ENCODE measurements at places on chromosomes 12 and 14.

GRCh38 chr14:65132855-65133254 lies 30.5 kb upstream of the MAX start:
- DNase-seq: no peak

DNA sequence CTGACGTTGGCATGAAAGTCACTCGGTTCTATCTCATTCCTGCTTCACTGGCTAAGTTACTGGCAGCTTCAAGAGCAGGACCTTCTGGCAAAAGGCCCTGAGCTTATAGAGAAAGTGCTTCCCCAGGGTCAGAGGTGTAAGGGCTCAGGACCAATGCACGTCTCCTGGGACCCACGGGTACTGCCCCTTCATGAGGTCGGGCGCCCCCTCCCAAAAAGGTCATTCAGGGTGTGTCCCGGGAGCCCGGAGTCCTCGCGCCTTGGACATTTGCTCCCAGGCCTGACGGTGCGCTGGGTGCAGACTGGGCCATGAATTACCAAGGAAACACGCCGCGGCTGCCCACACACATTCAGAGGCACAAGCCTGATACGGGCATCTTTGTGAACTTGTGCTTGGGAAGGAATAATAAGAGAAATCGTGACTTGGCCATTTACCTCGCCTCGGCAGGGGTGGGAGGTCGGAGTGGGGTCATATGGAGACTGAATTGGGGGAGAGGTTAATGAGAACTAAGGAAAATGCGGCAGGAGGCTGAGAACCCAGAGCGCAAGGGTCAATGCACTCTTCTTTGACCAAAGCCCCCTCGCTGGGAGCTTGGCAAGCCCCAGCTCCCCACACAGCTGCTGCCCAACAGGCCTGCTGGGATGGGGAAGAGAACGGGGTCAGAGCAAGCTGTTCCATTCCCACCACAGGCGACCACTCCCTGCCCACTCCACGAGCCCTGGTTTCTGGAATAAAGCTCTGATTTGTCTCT lies 15.7 kb upstream of the SLC6A12 start:
- no peak for DNase-seq

DNA sequence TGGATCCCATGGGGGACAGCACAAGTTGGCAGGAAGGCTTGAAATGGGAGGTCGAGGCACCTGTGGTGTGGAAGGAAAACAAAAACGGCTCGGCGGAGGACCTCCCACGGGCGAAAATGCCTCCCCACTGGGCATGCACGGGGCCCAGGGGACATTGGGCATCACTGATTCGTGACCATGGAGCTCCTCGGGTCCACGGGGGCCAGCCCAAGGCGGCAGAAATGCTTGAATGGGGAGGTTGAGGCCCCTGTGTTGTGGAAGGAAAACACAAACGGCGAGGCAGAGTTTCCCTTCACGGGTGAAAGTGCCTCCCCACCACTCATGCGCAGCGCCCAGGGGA lies 376.0 kb downstream of the ALG10 start:
- no peak for DNase-seq

DNA sequence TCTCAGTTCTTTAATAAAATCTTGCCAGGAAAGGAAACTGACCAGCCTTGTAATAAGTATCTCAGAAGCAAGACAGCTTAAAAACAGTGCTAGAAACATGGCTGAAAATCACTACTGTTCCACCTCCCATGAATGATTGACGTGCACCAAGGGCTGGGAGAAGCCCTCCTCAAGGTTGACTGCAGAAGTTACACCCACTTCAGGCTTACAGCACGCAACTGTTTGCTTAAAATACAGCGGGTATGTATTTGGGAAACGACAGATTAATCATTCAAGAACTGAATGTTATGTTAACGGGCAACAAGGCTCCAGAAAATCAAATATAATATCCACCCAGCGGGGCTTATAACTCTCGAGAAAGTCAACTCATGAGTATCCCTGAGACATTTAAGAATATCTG lies 22.1 kb downstream of the PRKD1 start:
- DNase-seq: no peak

DNA sequence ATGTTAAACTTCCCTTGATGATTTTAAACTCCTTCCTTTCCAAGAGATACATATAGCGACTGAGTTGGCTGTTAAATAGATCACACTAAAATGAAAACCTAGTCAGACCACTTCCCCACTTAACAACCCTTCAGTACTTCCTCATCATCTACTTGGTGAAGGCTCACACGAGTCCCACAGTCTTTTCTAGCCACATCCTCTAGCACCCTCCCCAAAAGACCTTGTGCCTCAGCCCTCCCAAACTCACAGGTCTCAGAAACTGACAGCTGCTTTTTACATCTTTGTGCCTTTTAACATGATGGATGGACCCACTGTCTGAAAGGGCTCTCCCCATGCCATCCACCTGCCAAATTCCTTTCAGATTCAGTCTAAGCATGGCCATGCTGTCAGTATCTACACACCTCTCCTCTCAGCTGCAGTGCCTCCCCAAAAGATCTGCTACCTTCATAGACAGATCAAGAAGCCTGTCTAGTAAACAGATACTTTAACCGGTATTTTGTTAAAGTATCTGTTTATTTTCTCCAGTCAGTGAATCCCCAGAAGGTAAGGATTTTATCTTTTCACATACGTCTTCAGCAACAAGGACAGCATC lies 65.1 kb upstream of the GPHB5 start:
- no peak for DNase-seq

DNA sequence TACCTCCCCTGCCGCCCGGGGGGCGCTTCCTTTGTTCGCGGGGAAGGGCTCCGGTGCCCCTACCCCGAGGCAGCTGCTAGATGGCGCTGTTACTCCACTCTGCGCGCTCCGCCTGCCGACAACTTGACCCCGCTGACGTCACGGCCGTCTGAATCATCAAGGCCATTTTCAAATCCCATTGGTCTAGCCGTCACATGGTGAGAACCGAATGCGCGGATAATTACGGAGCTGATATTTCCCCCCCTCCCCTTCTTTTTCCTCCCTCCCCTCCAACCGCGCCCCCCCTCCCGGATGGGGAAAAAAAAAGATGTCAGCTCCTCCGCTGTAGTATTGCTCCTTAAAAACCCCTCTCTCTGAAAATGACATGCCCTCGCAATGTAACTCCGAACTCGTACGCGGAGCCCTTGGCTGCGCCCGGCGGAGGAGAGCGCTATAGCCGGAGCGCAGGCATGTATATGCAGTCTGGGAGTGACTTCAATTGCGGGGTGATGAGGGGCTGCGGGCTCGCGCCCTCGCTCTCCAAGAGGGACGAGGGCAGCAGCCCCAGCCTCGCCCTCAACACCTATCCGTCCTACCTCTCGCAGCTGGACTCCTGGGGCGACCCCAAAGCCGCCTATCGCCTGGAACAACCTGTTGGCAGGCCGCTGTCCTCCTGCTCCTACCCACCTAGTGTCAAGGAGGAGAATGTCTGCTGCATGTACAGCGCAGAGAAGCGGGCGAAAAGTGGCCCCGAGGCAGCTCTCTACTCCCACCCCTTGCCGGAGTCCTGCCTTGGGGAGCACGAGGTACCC lies at the start of gene HOXC10:
Gene HOXC10, plus strand, starts transcription at position 246 of the 791 bp plus-strand sequence. Its CDS starts 114 bp downstream, at position 360.
- DNase-seq: peak; percentile 37

DNA sequence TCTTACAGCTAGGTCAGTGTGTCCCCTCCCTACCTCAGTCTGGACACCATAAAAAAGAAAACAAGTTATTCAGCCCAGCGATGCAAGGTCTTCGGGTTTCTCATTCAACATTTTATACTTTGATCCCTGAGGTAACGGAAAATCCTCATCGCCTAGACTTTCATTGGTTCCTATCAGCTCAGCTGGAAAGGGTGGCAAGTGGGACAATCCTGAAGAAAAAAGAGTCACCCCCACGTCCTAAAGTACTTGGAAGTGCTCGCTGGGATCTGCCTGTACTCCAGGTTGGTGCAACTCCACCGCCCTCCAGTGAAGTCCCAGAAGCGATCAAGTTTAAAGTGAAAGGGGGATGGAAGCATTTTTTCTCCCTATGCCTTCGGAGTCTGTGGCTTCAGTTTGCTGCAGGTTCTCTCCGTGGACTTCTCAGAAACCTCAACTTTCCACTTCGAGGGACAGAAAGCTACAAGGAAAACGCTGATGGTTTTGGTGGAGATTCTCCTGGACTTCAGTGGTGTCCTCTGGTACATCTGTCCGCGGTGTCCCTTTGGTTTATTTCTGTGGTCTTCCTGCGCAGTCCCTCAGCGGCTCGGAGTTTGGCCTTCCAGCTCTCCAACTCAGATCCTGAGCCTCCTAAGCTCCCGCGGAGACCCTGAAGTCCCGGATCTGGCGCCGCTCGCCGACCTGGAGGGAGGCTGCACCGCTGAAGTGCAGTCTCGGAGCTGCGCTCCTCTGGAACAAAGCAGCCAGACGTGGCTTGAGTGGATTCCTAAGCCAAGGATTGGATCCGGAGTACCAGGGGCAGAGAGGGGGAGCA lies 1.8 kb upstream of the LRFN5 start:
- no peak for DNase-seq

DNA sequence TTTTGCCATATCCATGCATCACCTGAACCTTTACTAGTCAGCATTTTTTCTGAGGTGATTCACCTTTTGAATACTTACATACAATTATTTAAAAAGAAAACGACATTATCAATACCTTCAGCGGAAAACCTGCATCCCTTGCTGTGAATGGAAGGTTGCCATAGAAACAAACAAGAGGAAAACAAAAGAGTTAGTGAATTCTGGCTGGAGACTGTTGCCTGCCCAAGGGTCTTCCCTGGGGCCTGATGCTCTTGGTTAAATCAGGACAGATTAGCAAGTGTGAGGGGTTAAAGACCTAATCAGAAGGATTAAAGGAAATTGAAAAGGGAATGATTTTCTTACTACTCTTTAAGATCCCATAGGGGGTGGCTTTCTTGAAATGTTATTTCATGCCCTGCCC lies 96.0 kb upstream of the WSCD2 start:
- DNase-seq: no peak

DNA sequence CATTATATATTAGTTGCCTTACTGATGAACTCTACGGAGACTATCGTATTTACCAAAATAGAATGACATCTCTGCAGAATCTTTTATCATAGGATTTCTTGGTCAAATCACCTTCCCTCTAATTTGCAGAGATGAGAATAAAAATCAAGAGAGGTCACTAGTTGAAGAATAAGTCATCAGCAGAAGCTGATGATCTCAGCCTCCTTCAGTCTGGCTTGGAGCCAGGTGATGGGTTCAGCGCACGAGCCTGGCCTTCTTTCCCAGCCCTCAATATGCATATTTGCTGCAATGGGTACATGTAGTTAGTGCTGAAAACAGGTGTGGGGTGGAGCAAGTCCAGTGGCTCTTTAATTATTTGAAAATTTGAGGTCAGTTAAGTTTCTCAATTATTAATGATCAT lies 19.2 kb upstream of the EMP1 start:
- DNase-seq: no peak

- DNase-seq: no peak
Measured at GRCh38 chr12:123013185-123014095, 33.0 kb downstream of the ARL6IP4 start.

DNA sequence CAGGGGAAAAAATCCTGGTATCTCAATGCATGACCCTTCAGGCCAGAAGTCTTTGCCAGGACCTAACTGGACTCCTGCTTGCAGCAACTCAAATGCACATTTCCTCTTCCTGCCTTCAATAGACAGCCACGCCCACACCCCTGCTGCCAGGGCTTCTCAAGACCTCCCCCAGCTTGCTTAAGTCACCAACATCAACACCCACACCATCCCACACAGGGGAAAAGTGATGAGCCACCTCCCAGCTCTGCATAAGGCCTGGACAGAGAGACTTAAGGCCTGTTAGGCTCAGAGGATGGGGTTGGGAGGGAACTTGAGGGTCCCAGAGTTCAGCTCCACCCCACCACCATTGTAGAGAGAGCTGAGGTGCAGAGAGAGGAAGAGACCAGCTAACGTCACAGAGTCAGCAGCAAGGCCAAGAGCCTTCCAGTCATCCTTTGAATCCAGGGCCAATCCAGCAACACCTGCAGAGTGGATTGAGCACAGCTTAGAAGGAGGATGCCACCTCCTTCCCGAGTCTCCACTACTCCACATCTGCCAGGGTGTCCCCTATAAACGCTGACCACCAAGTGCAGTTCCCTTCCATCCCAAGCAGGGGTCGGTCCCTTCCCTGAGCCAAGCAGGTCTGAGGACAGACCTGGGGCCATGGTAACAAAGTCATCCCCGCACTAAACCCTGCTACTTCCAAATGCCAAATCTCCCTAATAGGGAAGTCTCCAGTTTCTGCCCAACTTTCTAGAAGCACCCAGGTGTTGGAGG lies 50.0 kb downstream of the KDM2B start:
- DNase-seq: peak; percentile 48

- DNase-seq: no peak
Measured at GRCh38 chr12:68420225-68421010, 88.3 kb upstream of the MDM1 start.

- DNase-seq: no peak
Measured at GRCh38 chr12:10701131-10701681, 21.9 kb downstream of the YBX3 start.

DNA sequence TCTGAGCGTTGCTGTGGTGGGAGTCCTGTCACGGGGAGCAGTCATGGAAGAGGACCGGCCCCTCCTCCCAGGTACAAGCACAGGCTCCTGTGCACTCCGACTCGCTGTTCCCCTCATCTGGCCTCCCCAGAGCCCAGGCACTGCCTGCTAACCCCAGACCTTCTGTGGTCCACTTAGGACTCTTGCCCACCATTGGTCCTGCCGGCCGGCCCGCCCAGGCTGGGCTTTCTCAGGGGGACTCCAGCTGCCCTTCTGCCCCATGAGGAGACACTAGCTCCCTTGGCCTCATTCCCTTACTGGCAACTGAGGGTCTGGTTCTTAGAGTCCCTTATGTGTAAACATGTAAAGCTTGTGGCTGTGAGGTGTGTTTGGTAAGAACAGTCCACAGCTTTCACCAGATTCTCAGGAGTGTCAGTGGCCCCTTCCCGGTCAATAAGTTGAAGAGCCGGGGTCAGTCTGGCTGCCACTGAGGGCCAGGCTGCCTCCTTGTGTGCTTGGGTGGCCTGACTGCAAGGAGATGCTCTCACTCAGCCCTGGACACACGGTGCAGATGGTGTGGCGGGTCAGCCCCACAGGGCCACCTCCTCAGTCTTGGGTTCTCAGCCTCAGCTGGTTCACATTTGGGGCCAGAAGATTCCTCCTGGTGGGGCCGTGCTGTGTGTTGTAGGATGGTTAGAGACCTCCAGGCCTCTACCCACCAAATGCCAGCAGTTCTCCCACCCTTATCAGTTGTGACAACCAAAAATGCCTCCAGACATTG lies 43.6 kb downstream of the DDX51 start:
- no peak for DNase-seq

- no peak for DNase-seq
Measured at GRCh38 chr12:54983536-54984101, 943 bp downstream of the TESPA1 start.

DNA sequence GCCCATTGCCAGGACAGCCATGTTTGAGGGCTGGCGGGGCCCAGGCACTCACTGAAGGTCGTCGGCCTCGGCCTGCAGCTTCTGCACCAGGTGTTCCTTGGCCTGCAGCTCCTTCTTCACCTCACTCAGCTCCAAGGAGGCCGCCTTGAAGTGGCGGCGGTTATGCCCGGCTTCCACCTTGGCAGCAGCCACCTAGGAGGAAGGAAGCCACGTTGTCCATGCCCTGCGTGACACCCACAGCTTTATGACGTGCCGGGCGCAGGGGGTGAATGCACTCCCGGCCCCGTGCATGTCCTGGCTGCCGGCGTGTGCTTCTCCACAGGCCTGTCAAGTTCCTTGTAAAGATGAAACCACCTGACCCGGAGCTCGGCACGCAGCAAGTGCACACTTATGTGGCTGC lies 16.0 kb upstream of the ANKLE2 start:
- no peak for DNase-seq

Measured in CMK (cell line).